Vagina (tissue), 2 donors: ENCODE measurements at places on chromosomes 7 and 10. TPM values are rescaled to one million over a fixed set of nuclear protein-coding genes. Genes with fewer than 3 reads are reported as not detected.

GRCh38 chr10:74690393-74690792 lies 136.0 kb upstream of the KAT6B start:
- no peak for DNase-seq

DNA sequence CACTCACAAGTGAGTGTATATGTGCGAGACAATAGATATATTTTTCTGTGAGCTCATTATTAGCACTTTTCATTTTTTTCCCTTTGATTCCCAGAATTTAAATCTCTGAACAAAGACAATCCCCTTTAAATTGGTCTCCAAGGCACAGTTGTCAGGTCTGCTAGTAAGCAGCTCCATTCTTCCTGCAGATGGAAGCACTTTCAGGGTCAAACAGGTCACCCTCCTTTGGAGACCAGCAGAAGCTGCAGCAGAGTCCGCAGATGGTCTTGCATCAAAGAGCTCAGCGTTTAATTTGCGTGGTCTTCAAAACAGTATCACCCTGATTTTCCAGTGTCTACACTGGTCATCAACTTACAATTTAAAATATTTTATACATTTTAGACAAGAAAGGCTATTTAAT lies 543.8 kb downstream of the ARL4A start:
- DNase-seq, result no peak

GRCh38 chr10:13165177-13165576 lies 3.8 kb downstream of the MCM10 start:
- no peak for DNase-seq

- DNase-seq, result no peak
These were observed 101.1 kb downstream of the RAPGEF5 start for GRCh38 chr7:22255834-22256233.

DNA sequence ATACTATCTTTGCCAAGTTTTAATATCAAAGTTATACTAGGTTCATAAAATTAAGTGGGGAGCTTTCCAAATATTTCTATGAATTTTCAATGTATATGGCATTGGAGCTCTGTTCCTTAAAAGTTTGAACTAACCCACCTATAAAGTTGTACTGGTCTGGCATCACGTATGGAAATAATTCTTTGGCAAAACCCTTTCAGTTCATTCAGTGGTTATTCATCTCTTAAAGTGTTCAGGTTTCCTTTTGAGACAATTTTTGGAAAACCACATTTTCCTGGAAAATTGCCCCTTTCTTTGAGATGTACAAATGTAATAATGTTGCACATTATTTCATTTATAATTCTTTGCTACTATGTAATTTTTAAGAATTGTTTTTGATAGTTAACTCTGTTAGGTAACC lies 62.5 kb upstream of the INPP5A start:
- DNase-seq, result no peak

- DNase-seq, result no peak
These were observed 704 bp upstream of the ANTXRL start for GRCh38 chr10:46285966-46286620.

The CLRN3 gene
- total RNA-seq, result not detected
